ENCODE measurements at places on chromosomes 16 and 17.

- DNase-seq = no peak
These were observed 32.5 kb downstream of the RPH3AL start for GRCh38 chr17:320139-320538.

DNA sequence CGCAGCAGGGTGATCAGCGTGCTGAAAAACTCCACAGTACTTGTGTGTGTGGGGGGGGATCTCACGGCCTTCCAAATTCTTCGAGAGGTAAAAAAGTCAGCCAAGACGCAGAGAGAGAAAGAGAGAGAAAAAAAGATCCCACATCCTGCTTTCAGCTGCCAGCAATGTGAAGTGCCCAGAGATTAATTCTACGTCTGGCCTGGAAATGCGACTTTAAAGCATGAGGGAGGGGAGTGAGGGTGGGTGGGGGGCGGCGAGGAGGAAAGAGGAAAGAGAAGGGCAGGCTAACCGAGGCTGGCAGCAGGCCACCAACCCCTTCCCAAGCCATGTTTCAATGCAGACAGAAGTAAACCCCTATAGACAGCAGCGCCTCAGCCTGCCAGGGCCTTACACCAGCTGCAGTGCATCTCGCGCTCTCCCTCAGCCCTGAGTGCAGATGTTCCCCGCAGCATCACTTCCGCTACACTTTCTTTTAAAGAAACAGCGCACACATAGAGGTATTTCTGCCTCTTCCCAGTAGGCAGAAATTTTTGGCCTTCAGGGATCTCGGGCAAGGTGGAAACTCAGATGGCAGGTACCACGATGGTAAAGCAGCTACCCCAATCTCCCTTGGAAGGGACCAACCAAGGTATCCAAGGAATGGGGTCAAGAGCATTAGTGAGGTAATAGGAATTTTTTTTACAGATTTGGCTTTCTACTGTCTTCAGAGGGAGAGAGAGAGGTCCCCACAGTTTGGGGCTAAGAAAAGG lies 87.8 kb downstream of the SMG6 start:
- DNase-seq = peak; percentile 61

DNA sequence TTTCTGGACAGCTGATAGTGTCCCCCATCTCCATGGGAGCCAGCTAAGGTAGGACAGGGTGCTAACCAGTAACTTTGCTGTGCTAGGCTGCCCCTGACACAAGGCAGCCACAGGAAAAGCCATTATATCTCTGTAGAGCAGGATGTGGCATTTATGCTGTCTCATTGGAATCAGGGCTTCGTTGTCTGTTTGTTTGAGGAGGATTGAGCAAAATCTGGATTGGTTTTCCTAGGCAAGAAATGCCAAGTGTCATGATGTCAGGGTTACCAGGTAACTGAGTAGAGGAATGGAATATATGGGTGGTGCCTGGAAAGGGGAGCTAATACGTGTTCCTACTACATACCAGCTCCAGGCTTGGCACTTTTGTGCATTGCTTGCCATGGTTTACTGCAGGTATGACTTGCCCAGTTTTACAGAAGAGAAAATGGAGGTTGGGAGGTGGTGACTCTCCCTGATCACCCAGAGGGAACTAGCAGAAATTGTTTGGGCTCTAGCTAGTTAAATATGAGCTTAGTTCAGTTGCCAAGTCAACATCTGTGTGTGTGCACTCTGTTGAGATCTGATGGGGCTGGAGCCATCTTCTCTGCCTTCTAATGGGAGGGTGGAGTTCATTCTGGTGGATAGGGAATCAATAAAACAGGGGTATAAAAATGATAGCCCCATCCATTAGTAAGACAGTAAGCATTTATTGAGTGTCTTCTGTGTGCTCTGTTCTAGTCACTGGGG lies 33.9 kb downstream of the GNAO1 start:
- DNase-seq = no peak

DNA sequence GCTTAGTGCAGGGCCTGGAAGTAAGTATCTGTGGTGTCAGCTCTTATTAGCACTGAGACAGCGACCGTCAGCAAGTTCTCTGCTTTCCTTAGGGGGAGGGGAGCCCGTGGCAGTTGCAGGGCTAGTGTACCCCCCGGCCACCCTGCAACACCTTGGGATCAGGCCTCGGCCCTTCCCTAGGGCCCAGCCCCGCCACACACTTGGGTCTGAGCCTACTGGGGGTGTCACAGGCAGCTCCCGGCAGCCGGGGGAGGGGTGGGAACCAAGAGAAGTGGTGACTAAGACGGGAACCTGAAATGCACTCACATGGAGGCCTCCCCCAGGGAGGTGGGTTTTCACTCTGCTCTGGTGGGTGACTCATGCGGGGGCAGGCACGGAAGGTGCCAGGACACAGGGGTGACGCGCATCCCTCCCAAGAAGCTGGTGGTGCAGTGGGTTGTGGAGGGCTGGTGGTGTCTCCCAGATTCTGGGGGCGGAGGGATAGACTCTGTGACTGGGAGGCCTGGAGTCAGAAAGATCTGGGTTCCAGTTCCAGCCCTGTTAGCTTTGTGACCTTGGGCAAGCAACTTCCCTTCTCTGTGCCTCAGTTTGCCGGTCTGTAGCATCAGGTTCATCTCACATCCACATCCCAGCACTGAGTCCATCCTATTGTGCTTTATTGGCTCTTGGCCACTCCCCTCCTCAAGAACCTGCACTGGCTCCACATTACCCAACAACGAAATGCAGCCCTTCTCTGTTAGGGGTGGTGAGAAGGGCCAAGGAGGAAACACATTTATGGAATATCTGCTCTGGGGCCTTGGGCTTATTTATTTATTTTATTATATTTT lies 44.5 kb downstream of the LAT start:
- DNase-seq = peak; percentile 74

GRCh38 chr16:57341441-57342303 lies 16.9 kb upstream of the CCL22 start:
- no peak for DNase-seq

- DNase-seq = peak; percentile 64
These were observed 17.3 kb downstream of the CDH13 start for GRCh38 chr16:82643936-82644630.

DNA sequence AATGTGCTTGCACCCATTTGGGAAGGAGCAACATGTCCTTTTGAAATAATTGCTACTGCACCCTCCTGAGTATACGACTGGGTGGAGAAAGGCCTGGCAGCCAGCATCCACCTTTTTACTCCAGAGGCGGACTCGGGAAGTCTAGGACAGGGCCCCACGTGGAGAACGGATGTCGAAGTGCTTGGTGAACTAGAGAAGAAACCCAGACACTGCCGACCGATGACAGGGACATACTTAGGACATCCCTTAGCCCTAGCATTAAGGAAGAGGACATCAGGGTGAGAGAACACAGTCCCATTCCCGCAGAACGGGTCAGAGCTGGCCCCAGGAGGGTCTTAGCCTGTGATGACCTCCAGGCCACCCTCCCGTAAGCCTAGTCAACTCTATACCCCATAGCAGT lies 3.8 kb downstream of the YBX2 start:
- DNase-seq = no peak

- peak; percentile 92 for DNase-seq
These were observed at the start of gene DRC7 for GRCh38 chr16:57694725-57695679. Gene DRC7, plus strand, starts transcription at chr16:57694806. Its CDS starts 3,144 bp downstream, at chr16:57697950.
